CD4-positive, alpha-beta T cell treated with Interleukin-17A for 1 hour (primary cell): ENCODE measurements at places on chromosomes 6 and 20.

- no peak for DNase-seq
Measured at GRCh38 chr6:150534553-150534952, 65.1 kb upstream of the PLEKHG1 start.

DNA sequence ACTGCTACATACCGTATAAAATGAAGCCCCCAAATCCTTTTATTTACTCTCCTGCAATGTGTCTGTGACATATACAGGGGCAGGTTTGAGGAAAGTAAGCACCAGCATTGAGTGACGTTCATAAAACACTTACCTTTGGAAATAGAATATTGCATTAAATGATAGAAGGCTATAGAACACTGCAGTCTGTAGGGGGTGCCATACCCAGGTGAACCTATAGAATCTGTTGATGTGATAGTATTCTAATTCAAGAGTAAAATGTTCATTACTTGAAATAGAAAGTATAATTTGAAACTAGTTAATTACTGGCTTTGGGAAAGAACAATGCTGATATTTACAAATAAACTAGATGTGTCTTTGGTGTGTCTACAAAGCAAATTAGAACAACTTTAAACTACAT, 47.0 kb upstream of the PRL start:
- DNase-seq: no peak

DNA sequence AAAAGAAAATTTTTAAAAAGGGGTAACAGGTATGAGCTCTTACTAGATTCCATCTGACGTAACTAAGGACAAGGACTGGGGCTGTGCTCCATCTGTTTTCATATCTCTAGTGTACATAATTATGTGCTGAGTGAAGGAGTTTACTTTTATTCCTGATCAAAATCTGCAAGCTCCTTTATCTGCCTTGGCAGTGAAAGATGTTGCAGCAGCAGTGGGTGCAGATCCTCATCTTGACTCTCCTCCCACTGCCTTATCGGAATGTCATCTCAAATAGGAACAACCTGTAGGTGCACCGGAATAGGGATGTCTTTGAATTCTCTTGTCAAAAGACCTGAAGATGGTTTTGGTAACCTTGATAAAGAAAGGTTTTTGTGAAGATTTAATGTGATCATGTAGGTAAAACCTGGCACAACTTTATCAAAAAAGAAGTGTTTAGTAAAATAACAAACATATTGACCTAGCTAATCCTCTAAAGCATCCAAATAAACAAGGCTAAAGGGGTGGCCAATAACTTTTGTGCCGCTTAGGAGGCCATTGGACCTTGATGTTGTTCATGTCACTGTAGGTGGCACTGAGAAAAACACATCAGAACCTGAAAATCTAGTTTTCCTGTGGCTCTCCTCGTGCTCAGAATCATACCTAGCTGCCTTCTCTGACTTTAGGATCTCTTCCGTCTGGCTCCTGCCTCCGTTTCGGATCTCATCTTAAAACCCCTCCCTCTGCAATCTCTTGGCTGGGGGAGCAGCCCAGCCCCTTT, 19.0 kb upstream of the SLC16A10 start:
- no peak for DNase-seq

- no peak for DNase-seq
Measured at GRCh38 chr6:129555206-129555832, 154.7 kb downstream of the ARHGAP18 start.

GRCh38 chr6:134170844-134171243, 118.4 kb upstream of the SLC2A12 start:
- no peak for DNase-seq

- no peak for DNase-seq
Measured at GRCh38 chr6:43823879-43824702, 54.1 kb downstream of the VEGFA start.

DNA sequence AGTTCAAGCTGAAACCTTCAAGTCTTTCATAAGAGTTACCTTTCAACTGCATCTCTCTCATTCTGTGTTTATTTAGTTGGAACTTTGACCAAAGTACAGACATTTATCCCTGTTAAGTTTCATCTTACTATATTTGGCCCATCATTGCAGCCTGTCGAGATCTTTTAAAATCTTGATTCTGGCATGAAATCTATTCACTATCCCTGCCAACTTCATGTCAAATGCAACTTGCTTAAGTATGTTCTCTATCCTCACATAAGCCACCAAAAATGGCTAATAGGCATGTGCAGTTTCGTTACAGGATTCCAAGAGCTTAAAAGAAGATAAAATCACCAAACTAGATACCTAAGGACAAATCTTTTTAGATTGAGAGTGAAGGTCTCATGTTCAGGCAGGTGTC, 117.5 kb upstream of the KCNQ5 start:
- DNase-seq: no peak

- no peak for DNase-seq
Measured at GRCh38 chr6:88698661-88699060, 264.8 kb downstream of the RNGTT start.

GRCh38 chr6:52500238-52501129, 76.4 kb downstream of the TRAM2 start:
- no peak for DNase-seq

- no peak for DNase-seq
Measured at GRCh38 chr20:22466447-22467171, 117.8 kb downstream of the FOXA2 start.

GRCh38 chr20:62699741-62700140, 8.9 kb upstream of the NTSR1 start:
- DNase-seq: no peak
